ENCODE measurements at places on chromosomes 4 and X. TPM values are rescaled to one million over a fixed set of nuclear protein-coding genes. Genes with fewer than 3 reads are reported as not detected.

The BEX2 gene
- polyA plus RNA-seq, result 5.0 TPM

The DMP1 gene
- polyA plus RNA-seq, result not detected

The UPF3B gene
- 20.6 TPM for polyA plus RNA-seq

The CYTL1 gene
- polyA plus RNA-seq, result 0.57 TPM

The GPR143 gene
- 1.7 TPM for polyA plus RNA-seq

The MAGEB10 gene
- polyA plus RNA-seq, result not detected

The P2RY8 gene
- polyA plus RNA-seq, result 0.24 TPM

The GLUD2 gene
- 0.52 TPM for polyA plus RNA-seq

The CFAP47 gene
- polyA plus RNA-seq, result not detected

The PCDH7 gene
- 3.3 TPM for polyA plus RNA-seq

The FSTL5 gene
- not detected for polyA plus RNA-seq

The PALLD gene
- polyA plus RNA-seq, result 34.7 TPM

The GYPE gene
- 0.08 TPM for polyA plus RNA-seq

The GUCY1B1 gene
- polyA plus RNA-seq, result 1.7 TPM

The SPACA5 gene
- polyA plus RNA-seq, result not detected

The NHS gene
- polyA plus RNA-seq, result 1.7 TPM
